ENCODE measurements at places on chromosomes 4 and X.

DNA sequence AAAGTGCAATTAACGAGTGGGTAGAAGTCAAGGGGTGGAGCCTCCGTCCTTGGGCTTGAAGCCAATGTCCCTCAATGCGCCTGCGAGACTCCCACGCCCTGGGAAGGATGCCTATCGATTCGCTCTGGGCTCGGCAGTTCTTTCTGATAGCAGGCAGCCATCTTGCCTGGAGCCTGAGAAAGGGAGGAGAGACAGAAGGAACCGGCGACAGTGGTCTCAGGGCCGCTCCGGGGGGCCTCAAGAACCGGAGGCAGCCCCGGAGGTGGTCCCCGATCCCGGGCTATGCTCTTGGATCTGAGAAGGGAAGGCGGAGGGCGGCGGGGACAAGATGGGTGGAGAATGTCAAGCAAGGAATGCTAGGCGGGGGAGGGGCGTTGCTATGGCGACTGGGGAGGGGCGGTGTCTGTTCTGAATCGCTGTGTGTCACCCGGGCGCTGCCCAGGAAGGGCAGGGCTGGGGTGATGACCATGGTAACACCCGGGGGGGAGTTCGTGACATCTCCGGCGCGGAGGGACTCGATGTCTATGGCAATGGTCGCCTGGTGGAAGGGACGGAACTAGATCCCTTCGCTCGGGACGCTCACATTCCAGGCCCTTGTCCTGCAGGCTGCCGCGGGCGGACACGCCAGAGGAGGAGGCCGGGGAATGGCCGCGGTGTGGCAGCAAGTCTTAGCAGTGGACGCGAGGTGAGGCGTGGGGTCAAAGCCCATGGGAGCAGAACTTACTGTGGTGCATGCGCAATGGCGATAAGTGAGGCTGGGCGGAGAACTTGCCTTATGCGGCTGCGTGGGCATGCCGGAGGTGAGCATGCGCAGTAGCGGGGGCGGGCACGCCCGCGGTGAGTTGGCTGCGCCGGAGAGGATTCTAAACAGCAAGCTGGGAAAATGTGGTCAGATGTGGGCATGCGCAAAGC, at the start of gene WDR13:
TSS of gene WDR13 (plus strand) at position 140 of the 912 bp plus-strand sequence. CDS start at position 645, 505 bp downstream.
- DNase-seq, result peak; percentile 47

- DNase-seq, result no peak
Measured at GRCh38 chr4:126560794-126561193, 1072.0 kb upstream of the INTU start.

GRCh38 chrX:11113731-11114130, 2.6 kb downstream of the HCCS start:
- DNase-seq, result no peak

DNA sequence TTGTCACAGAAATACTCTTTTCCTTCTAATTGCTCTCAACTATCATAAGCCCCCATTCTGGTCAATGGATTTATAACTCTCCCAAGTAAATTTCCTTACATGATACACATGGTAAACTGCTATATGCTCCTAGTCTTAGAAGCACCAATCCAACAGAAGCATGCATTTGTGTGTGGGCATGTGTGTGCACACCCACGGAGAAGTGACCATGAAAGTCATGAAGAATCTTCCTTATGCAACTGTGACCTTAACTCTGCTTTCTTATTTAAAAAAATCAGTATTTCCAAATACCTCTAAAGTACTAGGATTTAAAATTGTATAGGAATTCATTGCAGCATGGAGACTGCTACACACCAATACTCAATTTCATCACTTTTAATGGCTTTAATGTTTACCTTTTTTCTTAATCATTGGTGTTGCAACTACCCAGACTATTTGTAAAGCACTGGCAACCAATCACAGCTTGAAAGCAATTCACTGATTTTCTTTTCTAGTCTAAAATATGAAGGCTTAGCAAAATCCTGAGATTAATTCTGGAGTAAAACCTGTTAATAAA, 47.6 kb downstream of the MAML3 start:
- no peak for DNase-seq

DNA sequence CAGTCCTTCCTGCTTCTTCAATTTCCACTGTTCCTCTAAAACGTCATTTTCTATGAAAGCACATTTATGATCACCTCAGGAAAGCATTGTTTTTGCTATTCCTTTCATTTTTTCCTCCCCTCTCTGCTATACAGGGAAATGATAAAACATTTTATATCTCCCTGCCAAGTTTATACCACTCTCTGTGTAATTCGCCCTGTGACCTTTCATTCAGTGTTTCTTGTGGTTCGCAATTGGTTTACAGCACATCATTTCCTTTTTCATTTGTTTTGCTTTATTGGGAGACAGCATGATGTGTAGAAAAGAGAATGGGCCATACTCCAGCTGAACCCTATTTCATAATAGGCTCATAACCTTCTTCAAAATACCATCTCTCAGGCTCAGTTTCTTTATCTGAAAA, 99.9 kb upstream of the RAPGEF2 start:
- no peak for DNase-seq

DNA sequence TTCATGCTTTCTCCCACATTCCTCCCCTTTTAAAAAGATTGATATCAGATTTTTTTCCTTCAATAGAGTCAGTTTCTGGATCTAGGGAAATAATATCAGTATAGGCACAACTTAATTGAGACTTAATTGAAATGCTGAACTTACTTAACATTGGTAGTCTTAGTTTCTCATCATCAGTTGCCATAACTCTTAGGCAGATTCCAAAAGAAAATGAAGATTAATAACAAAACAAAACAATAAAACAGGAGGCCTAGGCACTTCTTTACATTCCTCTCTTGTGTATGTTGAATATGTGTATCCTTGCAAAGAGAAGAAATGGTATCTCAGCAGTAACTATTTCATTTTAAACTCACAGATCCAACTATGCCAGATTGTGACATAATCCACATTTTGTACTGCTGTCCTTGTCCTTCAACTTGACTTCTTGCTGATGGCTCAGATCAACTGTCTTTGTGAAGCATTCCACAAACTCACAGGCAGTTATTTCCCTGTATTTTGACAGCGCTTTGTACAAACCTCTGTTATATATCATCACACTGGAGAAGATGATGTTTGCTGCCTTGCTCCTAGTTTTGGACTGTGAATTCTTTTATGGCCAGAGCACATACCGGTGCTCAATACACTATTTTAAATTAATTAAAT, 9.1 kb upstream of the SLC9B2 start:
- DNase-seq, result no peak

DNA sequence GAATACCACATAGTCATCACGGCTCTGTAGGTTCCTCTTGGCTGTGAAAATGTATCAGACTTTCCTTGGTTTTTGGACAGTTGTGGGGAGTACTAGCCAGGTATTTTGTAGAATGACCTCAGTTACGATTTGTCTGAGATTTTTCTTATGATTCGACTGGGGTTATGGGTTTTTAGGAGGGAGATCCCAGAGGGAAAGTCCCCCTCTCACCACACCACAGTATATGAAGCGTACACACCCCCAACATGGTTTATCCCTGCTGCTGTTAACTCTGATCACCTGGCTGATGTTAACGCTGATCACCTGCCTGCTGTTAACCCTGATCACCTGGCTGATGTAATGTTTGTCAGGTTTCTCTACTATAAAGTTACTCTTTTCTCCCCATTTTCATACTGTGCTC, 72.6 kb downstream of the ANAPC4 start:
- DNase-seq, result no peak

GRCh38 chr4:76125816-76126215, 22.4 kb downstream of the NUP54 start:
- no peak for DNase-seq

DNA sequence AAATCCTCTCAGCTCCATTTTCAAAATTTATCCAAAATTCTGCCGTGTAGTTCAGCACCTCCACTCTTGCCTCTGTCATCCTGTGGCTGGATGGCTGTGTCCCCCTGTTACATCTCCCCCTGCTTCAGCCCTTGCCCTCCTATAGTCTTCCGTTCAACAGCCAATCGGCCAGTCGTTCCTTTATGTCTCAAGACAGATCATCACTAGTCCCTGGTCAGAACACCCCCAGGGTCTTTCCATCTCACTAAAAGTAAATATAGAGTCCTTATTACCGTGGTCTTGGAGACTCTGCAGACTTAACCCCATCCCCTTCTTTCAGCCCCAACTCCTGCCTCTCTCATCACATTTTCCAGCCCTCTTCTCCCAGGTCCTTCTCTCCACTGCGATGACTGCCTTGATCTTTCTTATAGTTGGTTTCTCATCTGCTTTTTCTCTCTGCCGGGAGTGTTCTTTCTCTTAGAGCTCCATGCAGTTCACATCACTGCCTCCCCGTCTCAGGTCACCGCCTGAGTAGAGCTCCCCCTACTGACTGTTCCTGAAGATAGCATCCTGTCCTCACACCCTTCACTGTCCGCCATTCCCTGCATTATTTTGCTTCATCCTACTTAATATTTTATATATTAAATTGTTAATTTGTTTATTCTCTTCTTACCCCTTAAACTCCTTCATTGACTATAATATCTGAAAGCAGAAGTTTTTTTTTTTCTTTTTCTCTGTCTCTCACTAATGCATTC, 736.9 kb upstream of the MAGEB2 start:
- DNase-seq, result peak; percentile 6

DNA sequence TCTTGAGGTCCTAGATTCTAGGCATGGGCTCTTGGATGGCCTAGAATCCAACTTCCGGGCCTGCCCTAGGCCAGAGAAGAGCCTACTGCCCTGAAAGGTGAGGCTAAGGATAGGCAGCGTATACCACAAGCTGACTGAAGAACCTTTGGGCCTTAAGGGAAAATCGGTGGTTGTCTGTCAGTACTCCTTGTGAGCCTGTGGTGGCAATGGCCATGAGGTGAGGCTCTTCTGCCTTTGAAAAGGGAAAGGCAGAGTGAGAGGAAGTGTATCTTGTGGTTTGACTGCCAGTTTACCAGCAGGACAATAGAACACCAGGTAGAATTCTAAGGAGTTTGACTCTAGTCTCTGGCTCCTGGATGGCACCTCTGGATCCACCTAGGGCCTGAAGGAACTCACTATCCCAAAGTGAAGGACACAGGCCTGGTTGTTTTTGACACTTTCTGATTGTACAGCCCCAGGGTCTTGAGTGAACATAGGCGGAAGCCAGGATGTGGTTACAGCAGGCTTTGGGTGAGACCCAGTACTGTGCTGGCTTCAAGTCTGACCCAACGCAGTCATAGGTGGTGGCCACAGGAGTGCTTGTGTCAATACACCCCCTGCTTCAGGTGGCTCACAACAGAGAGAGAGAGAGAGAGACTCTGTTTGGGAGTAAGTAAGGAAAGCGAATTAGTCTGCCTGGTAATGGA, 20.9 kb downstream of the ITIH6 start:
- no peak for DNase-seq

GRCh38 chr4:26484516-26484915, 5.8 kb downstream of the CCKAR start:
- DNase-seq, result no peak

- no peak for DNase-seq
Measured at GRCh38 chr4:148200960-148201359, 241.3 kb downstream of the NR3C2 start.

DNA sequence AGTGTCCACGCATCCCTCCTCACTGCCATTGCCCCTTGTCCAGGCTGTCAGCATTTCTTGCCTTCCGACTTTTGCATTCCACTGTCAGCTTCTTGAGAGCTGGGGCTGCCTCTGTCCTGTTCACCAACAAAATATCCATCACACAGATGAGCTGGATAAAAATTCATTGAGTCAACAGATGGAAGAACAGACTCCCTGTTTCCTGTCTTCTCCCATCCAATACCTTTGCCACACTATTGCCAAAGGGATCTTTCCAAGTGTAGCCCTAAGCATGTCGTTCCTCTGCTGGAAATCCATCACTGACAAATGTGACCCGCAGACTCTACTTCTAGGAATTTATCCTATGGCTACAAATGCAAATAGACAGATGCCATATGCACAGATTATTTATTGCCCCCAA, 78.0 kb upstream of the PJA1 start:
- no peak for DNase-seq

GRCh38 chr4:169330095-169330494, 59.3 kb upstream of the SH3RF1 start:
- no peak for DNase-seq

DNA sequence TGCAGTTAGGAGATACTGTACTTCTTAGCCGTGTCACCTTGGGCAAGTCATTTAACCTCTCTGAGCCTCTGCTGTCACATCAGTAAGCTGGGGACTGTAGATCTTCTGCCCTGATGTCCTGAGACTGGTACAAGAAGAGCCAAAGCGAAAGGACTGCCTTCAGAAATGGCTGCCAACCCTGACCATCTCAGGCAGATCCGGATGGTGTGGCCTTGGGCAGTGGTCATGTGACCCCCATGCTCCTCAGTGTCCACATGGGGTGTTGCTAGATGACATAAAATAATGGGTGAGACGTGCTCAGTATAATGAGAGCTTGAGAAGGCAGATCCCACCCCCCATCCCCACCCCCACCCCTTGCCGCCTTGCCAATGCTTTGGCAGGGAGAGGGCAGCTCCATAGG, 60.4 kb upstream of the MTM1 start:
- DNase-seq, result no peak

Measured in H54 (cell line).